ENCODE measurements at places on chromosomes 2 and 18. TPM values are rescaled to one million over a fixed set of nuclear protein-coding genes. Genes with fewer than 3 reads are reported as not detected.

SPATA3 gene
- not detected for total RNA-seq

LANCL1 gene
- 23.8 TPM for total RNA-seq

HNMT gene
- total RNA-seq = 6.2 TPM

MALL gene
- 130 TPM for total RNA-seq

GALNT1 gene
- total RNA-seq = 239 TPM

ATG9A gene
- total RNA-seq = 66.6 TPM
